ENCODE measurements at places on chromosomes 7 and 10.

GRCh38 chr7:106279425-106280197 lies 5.2 kb downstream of the NAMPT start:
- no peak for DNase-seq

- no peak for DNase-seq
Observed at GRCh38 chr10:79328737-79329504, 18.3 kb upstream of the PPIF start.

GRCh38 chr7:69109879-69110278 lies 488.4 kb upstream of the AUTS2 start:
- DNase-seq: no peak

DNA sequence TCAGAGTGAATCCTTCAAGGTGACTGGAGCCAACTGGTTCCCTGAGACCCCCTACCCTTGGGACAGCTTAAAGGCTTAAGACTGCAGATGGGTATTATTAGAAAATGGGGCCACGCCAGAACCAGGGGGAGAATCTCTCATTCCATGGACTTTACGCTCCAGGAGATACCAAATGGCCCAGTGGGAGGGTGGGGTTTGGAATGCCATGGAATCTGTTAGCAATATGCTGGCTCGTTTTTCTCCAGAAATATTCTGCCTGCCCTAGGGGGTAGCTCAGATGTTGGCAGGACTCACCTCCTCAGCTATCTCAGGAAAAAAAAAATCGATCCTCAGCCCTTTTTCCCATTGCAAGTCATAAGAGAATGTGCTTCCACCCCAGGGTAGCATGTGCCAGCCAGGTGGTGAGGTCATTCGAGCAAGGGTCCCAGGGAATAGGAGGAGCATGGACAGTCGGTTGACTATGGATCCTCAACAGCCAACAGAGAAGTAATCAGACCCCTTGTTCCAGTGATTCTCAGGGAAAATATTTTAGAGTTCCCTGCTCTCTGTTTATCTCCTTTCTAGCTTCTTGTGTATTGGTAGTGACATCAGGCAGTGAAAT lies 22.9 kb downstream of the SVIL start:
- no peak for DNase-seq

DNA sequence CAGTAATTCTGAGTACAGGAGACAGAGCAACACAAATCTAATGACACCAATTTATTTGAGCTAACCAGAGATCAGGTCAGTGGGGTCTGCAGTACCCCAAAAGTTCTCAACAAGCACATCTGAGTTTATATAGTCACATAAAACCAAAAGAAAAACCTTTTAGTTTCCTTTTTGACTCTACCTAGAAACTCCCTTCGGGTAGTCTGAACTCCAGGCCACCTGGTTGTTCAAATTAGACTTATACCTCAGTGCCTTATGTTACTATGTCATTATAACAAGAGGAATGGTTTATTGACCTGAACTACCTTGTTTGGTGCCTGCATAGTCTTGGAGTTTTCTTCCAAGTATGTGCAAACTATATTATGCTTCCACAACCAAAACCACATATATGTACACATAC lies 14.6 kb downstream of the ZCWPW1 start:
- no peak for DNase-seq

- no peak for DNase-seq
Observed at GRCh38 chr7:70573696-70574095, 558.2 kb upstream of the GALNT17 start.

DNA sequence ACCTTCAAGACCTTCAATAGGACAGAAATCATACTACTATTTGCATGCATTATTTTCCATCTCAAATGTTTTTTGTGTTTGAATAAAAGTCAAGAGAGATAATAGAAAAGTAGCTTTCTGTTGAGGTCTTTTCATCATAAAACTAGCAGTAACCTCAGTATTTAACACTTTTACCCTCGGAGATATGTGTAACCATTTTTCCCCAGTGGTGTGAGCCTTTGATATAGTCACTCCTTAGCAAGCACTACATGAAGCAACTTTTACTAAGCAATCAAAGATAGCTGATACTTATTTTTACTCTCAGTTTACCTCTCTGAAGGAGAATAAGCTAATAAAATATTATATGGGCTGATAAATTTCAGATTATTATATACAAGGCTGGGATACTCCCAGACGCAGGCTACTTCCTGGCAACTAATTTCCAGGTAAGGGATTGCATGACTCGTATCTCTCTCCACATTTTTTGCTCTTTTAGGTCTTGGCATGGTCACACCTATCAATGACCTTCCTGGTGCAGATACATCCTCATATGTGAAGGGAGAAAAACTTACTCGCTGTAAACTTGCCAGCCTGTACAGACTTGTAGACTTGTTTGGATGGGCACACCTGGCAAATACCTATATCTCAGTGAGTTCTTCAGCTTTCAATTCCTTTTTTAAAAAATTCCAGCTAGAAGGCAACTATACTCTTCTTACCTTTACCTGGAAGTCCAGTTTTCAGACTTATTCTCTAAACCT lies 91.5 kb upstream of the MXI1 start:
- no peak for DNase-seq

Data from GM13977 (cell line).